GDM1 (cell line): ENCODE measurements at places on chromosomes 7 and 10.

DNA sequence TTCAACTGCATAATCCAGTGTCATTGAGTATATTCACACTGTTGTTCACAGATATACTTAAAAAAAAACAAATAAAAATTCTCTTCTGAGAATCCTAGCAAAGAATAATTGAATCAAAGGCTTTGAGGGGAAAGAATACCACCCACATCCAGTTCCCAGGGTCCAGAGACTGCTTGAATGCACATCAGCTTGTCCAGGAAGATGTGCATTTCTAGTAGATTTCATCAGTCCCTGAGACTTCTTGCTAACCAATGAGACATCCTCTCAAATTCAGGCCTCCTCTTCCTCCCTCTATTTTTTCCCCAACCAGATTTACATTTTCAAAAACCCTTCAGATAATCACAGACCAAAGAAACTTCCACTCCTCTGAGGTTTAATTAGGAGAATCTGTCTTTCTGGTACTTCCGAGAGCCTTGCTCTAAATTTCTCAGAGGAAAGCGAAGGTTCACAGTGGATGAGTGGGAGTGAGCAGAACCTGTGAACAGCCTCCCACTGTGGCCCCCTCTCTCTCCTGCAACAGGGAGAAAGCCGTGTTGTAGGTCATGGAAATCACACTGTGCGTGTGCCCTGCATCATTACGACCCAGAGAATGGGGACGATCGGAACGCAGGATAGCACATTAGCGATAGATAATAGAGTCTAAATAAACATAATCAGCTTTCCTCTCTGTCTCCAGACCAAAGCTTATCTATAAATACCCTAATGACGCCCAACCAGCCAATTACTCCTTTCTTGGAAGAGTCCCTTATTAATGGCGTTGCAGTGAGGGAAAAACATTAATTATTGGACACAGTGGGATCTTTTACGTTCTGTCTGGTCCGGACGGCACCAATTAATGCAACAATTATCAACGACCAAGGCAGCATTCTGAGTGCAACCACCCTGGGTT is 212.5 kb downstream of the EMX2 start:
- no peak for DNase-seq

DNA sequence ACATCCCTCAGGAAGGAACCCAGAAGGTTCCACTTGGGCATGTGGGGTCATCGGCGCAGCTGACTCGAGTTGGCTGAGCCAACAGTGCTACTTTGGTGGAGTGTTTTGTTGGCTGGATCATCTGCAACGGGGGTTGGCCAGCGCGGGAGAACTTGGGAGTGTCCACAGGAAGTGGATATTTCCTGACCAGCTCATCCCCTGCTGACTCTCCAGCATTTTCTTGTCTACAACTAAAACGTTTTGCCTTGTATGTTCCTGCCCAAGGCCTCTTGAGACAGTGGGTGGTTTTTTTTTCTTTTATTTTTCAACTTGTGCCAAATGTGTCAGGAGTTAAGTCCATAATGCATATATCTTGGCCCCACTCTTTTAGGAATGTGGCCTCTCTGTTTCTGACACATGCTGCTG is 208.6 kb downstream of the ZNF365 start:
- no peak for DNase-seq

DNA sequence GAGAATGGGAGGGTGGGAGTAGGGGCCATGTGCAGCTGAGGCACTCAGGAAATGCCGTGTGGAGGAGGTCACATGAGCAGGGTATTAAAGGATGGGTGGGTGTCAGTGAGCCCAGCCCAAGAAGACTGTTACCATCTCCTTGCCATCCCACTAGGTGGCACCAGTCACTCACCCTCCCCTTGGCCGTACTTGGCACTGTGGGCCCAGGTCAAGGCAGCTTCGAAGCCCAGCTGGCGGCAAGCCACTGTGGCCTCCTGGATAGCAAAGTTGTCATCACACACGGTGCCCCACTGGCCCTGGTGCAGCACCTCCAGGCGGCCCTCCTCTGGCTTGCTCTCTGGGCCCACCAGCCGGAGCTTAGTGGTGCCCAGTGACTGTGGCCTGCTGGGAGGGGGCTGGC is 5.4 kb downstream of the LOXL4 start:
- DNase-seq, result peak; percentile 14

GRCh38 chr7:158097106-158097452 is 490.5 kb downstream of the PTPRN2 start:
- no peak for DNase-seq

DNA sequence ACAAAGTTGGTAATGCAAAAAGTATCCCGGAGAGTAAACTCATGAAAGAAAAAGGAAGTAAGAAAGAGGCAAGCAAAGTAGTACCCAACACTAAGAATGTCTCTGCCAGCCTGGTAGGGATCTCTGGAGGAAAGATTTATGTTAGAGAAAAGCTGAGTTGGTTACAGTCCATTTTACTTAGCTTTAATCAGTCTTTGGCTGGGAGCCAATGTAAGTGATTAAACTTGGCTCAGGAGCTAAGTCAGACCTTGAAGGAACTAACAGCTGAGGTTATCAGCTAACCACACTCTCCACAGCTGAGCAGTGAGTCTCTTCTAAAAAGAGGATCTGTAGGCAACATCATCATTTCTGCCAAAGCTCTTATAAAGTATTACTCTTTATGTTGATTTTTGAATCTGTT is 148.0 kb downstream of the ANKRD7 start:
- DNase-seq, result peak; percentile 37

GRCh38 chr7:20358762-20359282 is 28.1 kb downstream of the ITGB8 start:
- no peak for DNase-seq

DNA sequence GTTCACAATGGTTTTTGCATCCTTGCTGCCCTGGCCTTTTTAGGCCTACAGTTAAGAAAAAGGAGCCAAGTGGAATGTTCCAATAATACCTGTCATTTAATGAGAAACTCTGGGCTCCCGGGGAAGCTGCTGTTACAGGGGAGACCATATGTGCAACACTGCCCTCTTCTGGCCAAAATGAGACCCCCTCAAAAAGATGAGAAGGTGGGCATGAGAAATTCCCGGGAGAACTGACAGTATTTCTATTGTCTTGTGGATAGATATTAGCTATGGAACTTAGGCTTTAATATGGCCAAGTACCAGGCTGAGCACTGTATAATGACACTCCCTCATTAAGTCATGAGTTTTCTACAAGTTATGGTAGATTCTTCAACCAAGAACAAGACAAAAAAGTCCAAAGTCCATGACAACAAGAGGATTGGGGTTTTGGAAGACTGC is 99.4 kb downstream of the CCDC3 start:
- no peak for DNase-seq

- no peak for DNase-seq
Observed at GRCh38 chr10:133334503-133335245, 2.0 kb downstream of the CALY start.

DNA sequence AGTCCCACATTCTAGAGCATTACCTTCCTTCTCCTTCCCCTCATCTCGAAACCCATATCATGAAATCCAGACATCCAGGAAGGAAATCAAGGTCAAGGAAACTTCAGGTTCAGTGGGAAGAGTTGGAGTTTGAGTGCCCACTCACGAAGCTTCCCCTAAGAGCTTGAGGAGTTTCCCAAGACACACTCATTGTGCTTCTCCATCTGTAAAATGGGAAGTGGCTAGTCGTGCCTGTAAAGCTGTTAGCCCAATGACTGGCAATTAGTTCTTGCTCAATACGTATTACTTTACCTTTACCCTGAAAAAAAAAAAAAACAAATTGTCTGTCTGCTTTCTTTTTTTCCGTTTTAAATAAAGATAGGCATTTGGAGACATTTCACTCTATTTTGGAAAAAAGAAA is 42.3 kb downstream of the GPAM start:
- DNase-seq, result no peak

DNA sequence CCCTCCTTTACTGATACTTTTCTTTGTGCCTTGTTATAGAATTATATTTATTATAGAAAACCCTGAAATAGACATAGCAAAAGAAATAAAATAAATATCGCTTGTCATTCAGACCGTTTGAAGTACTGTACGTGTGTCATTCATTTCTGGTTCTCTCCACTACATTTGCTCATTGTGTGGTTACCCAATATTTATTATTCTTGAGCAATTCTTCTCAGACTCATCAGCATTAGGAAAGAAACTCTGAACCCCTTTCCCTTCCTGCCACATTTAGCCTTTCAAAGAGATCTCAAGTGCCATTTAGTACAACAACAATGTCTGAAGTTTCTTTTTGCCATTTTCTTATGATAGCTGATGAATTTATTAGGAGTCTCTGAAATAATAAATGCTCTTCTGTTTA is 154.1 kb downstream of the KIAA1217 start:
- DNase-seq, result no peak

- no peak for DNase-seq
Observed at GRCh38 chr7:152760854-152761748, 1.5 kb downstream of the ACTR3B start.

GRCh38 chr7:92799446-92800211 is 36.7 kb downstream of the CDK6 start:
- DNase-seq, result no peak

GRCh38 chr7:119572132-119572531 is 700.8 kb upstream of the KCND2 start:
- no peak for DNase-seq

- DNase-seq, result no peak
Observed at GRCh38 chr7:82633592-82633991, 190.0 kb upstream of the CACNA2D1 start.

GRCh38 chr7:75849573-75849972 is 29.3 kb upstream of the RHBDD2 start:
- DNase-seq, result no peak

GRCh38 chr10:103592186-103593021 is 98.9 kb downstream of the NEURL1 start:
- peak; percentile 31 for DNase-seq

DNA sequence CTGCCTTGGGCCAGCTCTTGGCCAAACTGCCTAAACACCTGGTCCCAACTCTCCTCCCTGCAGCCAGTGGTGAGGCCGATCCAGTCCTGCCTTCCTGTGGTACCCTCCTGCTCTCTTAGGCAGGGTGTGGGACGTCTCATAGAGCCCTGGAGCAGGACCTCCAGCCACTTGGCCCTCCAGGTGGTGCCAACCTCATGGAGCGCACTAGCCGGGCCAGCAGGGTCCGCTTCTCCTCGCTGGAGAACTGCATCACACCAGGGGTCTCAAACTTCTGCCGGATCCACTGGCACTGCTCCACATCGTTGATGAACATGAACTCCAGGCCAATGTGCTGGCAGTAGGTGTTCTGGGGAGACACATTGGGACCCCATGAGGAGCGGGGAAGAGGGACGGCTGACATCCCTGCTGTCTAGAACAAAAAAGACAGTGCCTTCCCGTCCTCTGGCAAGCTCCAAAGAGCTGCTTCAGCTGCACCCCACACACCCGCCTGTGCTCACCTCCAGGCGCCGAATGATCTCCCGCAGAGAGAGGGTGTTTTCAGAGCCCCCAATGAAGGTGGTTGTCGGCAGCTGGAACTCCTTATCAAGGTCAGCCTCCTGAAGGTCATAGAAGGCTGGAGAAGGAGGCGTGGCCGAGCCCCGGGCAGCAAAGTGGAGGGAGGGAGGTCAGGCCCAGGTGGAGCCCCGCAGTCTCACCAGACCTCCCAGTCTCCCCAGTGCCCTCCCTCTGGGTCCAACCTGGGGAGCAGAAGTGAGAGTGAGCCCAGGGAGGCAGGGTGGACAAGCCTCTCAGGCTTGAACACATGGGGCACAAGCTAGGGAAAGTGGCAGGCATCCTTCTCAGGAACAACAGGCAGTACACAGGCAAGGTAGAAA is 10.2 kb downstream of the OGDHL start:
- DNase-seq, result no peak

DNA sequence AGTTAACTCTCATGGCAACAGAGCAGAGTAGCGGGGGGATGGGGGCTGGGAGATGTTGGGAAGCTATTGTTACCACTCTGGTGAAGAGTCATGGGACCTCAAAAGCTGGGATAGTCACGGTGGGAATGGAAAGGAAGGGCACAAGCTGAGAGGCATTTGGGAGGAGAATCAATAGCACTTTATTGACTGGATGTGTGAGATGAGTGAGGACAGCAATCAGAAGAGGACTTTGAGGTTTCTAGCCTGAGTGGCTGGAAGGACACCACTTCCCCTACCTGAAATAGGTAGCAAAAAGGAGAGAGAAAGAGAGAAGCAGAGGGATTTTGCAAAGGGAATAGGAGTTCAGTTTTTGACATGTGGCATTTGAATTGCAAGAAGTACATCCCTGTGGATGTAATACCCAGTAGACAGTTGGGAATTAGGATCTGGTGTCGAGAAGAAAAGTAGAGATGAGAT is 27.2 kb downstream of the SCD start:
- no peak for DNase-seq

DNA sequence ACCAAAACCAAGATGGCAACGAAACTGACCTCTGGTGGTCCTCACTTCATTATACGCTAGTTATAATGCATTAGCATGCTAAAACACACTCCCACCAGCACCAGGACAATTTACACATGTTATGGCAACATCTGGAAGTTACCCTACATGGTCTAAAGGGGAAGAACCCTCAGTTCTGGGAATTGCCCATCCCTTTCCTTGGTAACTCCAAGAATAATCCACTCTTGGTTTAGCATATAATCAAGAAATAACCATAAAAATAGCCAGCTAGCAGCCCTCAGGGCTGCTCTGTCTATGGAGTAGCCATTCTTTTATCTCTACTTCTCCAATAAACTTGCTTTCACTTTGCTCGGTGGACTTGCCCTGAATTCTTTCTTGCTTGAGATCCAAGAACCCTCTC is 191.1 kb downstream of the DOCK4 start:
- DNase-seq, result no peak

DNA sequence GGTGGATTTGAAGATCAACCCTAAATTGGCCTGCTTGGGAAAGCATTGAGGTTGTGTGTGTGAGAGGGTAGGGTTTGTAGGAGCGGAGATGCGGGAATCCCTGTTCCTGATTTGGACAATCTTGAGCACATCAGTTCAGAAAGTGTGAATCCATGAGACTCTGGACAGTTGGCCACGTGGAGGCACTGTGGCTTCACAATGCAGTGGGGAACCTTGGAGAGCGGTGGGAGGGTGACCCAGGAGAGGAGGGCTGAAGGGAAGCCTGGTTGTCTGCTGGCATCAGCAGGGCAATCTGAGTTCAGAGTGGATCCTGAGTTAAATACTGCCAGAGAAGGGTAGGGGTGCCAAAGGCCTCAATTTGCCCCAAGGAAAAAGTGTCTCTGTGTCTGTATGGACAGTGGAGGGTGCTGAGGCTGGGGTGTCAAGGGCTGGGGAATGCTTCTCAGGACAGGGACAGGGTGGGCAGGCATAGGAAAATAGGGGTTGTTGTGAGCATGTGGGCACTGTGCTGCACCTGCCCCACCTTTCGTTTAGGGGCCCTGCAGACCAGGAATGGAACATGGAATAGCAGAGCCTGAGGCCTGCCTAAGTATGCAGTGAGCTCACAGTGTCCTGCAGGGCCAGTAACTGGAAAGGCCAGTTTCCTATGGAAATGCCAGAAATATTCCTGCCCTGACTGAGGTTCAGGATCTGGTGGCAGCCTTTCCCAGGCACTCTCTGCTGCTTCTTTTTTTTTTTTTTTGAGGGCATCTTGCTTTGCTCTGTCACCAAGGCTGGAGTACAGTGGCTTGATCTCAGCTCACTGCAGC is 162.9 kb upstream of the PRSS58 start:
- DNase-seq, result peak; percentile 68
